ENCODE measurements at places on chromosomes 16 and 17.

DNA sequence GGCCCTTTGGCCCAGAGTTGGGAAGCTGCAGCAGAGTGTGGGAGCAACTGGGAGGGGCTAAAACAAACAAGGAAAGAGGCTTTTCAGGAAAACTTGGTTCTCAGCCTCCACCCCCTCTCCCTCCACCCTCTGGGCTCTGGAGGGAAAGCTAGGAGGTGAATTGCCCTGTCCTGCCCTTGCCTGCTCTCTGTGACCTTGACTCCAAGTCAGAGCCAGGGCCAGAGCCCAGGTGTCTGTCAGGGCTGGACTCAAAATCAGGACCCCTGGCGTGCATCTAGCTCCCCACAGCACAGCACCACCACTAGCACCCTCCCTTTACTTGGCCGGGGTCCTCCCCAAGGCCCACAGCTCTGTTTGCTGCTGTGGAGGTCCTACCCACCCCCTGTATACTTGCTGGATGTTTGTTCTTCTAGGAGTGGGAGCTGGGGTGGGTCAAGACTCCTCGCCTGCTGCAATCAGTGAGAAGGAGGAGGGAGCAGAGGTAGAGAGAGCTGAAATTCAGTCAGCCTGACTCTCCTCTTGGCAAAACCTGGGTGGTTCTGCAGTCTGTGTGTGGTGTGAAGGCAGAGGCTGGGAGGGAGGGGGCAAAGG, 2.8 kb upstream of the NR1D1 start:
- no peak for DNase-seq

DNA sequence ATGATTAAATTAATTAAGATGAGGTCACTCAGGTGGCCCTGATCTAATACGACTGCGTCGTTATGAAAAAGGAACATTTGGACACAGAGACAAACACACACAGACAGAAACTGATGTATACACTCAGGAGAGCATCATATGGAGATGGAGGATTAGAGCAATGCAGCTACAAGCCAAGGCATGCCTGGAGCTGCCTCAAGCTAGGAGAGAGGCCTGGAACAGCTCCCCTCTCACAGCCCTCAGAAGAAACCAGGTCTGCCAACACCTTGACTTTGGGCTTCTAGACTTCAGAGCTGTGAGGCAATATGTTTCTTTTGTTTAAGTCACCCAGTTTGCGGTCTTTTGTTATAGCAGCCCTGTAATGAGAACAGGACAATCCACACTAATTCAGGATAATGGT, 318.9 kb downstream of the HS3ST3B1 start:
- no peak for DNase-seq

DNA sequence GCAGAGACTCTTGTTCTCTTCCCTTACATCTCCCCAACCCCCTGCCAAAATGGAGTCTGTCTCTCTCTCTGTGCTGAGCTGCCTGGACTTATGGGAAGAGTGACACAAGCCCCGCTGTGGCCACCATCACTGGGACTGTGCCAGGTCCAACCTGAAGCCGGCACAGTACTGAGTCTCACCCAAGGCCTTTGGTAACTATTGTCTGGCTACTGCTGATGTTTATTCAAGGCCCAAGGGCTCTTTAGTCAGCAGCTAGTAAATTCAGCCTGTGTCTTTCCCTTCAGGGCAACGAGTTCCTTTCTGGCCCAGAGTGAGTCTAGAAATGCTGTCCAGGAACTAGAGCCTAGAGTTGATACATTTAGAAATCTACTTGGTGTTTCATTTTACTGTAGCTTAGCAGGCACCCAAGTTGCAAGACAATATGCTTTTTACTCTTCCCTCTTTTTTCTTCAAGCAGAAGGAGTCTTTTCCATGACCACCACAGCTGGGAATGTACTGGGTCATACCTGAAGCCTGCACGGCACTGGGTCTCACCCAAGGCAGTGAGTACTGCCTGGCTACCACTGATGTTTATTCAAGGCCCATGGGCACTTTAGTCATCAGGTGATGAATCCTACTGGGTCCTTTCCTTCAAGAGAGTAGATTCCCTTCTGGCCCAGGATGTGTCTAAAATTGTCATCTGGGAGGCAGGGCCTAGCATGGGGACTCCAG, 17.7 kb downstream of the EFCAB5 start:
- peak; percentile 17 for DNase-seq

- DNase-seq: no peak
Observed at GRCh38 chr17:44941712-44942331, 5.8 kb downstream of the KIF18B start.

GRCh38 chr17:30236766-30237165, 1.3 kb upstream of the SLC6A4 start:
- peak; percentile 26 for DNase-seq

DNA sequence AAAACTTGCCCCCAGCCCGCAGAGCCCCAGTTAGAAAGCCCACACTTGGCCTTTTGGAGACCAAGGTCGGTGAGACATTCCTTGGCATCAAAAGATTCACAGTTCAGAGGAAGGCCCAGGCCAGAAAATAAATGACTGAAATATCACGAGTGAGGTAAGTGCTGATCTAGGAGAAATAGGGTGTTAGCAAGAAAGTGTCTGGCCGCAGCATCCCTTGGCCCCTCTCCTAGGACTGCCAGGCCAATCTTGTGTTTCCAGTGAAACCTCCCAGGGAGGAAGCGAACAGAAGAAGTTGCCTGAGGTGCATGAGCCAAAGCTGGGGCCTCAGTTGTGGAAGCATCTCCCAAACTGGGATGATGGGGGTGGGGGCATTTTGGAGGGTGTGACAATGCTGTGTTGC, 22.5 kb upstream of the NSMCE1 start:
- no peak for DNase-seq

- DNase-seq: no peak
Observed at GRCh38 chr16:66524601-66525164, 25.2 kb downstream of the TK2 start.

- peak; percentile 97 for DNase-seq
Observed at GRCh38 chr17:65750631-65751115, 189.2 kb upstream of the AXIN2 start.

DNA sequence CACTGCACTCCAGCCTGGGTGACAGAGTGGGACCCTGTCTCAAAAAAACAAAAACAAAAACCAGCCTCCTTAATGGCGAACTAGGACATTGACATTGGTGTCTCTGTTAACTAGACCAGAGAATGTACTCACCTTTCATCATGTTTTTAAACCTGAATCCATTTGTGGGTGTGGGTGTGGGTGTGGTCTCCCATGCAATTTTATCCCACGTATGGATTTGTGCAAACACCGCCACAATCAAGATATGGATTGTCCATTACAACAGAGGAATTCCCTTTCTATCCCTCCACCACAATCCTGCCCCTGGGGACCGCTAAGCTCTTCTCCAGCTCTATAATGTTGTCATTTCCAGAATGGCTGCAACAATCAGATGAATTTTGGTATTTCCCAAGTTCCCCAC, 49.9 kb downstream of the DNAH17 start:
- no peak for DNase-seq

- no peak for DNase-seq
Observed at GRCh38 chr17:81050645-81051625, 16.0 kb downstream of the BAIAP2 start.

DNA sequence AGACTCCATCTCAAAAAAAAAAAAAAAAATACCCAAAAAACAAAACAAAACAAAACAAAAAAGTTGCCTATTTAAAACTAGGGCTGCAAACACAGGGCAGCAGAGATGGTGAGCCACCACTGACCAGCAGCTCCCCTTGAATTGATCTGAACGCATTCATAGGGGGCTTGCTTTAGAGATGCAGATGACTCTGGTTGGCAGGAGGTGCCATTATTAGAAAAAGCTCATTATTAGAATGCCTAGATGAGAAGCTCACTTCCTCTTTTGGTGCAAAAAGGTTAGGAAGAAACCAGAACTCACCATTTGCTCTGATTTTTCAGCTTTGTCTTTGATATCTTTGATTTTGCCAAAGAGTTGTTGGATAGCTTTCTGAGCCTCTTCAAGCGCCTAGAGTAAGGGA, 53.1 kb downstream of the VPS53 start:
- no peak for DNase-seq

DNA sequence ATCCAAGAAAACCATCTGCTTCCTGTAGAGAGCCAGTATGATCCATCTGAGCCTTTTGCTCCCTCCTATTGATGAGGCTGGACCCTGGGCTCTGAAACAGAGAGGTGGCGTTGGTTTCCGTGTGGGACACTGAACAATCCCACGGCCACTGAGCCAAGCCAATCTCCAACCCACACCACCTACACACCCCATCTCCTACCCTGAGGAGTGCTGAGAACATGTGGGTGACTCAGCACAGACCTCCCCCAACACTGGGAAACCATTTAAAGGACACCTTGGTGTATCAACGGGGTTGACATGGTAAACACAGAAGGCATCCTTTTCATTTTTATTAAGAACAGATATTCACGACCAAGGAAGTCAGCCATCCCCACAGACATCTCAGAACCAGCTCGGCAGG, 332.1 kb downstream of the SLC39A11 start:
- DNase-seq: no peak

- DNase-seq: peak; percentile 61
Observed at GRCh38 chr16:66107661-66108060, 258.8 kb upstream of the CDH5 start.

DNA sequence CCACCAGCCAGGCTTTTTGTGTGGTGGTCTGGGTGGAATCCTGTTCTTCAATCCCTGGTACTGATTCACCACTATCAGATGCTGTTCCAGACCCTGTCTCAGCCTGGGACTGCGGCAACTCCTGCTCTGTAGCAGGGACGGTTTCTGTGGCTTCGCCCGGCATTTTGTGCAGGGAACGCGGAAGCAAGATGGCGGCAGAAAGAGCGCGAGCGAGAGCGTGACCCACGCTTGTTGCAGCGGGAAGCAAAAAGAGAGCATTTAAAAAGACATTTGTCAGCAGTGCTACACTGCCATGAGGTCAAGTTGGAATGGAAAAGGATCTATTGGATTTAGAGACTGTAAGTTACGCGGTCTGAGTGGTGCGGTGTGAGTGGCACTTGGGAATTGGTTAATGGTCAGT, at the start of gene NACA2:
NACA2 (minus strand) TSS at position 202 of the 400 bp plus-strand sequence; CDS start at position 163, 39 bp downstream.
- DNase-seq: no peak

GRCh38 chr16:78679546-78679945, 580.1 kb downstream of the WWOX start:
- DNase-seq: no peak

DNA sequence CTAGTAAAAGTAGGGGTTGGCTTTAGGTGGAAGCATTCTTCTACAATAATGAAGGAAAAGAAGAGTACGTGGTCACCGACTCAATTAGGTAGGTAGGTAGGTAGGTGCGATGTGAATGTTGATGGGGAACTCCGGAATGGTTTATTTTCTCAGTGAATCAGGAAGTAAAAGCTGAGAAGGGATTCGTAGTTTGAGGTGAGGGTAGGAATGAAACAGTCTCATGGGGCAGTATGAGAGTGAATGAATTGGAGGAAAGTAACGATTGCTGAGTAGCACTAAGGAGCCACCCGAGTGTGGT, 13.9 kb downstream of the PER1 start:
- DNase-seq: no peak

GRCh38 chr17:18176176-18176575, 7.5 kb upstream of the ALKBH5 start:
- DNase-seq: no peak

- no peak for DNase-seq
Observed at GRCh38 chr17:10745231-10745630, 15.4 kb upstream of the TMEM220 start.

DNA sequence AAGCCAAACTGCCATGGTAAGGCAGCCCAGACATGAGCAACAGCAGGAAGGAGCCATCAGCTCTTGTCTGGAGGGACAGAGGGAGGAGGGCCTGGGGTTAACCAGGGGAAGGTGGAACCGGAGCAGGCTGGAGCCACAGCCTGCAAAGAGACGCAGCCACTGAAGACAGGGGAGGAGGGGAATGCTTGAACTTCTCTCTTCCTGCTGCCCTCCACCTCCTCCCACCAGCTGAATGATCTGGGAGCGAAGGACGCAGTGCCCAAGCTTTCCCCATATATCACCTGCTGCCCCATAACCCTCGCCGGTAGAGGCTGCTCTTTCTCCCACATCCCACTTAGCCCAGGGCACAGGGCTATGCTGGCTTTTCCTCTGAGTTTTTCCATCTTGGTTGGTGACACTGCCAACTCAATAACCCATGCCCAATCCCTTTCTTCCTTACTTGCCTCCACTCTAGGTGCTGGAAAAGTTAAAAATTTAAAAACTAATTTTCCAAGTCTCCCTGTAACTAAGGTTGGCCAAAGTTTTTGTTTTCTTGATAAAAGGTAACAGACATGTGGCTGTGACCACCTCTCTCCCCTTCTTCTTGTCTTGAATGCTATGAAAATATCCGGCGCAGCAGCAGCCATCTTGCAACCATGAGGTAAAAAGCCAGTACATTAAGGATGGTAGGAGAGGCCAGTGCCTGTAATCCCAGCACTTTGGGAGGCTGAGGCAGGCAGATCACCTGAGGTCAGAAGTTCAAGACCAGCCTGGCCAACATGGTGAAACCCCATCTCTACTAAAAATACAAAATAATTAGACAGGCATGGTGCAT, 21.8 kb upstream of the CACNG4 start:
- DNase-seq: no peak

GRCh38 chr17:83103200-83103942, 24.0 kb downstream of the METRNL start:
- DNase-seq: no peak
